Activated naive CD8-positive, alpha-beta T cell treated with anti-CD3 and anti-CD28 coated beads, Interleukin-2, amount 10 ng/mL, durations not matched to agents 7 days and 5 days (primary cell): ENCODE measurements at places on chromosomes 16 and 17. TPM values are rescaled to one million over a fixed set of nuclear protein-coding genes. Genes with fewer than 3 reads are reported as not detected.

Gene SCNN1B
- total RNA-seq, result not detected

DNA sequence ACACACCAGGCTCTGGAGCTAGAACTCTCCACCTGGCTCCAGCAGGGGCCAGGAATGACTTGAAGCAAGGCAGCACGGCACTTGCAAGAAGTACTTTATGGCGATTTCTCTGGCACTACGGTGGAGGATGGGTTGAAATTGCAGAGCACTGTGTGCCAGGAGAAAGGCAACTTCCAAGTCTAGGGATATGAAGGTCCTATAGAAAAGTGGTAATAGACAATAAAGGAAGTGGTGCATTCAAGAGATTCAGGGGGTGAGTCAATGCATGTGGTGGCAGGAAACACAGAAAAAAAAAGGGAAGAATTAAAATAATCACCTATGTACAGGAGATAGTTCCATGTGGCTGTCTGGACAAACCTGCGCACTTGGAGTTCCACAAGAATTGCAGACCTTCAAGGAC lies 240.3 kb upstream of the DYNLRB2 start:
- DNase-seq, result no peak

GRCh38 chr17:75036643-75037268 lies 10.0 kb downstream of the ATP5PD start:
- DNase-seq, result peak; percentile 71

GRCh38 chr16:68406458-68407152 lies 41.7 kb downstream of the SMPD3 start:
- DNase-seq, result no peak

DNA sequence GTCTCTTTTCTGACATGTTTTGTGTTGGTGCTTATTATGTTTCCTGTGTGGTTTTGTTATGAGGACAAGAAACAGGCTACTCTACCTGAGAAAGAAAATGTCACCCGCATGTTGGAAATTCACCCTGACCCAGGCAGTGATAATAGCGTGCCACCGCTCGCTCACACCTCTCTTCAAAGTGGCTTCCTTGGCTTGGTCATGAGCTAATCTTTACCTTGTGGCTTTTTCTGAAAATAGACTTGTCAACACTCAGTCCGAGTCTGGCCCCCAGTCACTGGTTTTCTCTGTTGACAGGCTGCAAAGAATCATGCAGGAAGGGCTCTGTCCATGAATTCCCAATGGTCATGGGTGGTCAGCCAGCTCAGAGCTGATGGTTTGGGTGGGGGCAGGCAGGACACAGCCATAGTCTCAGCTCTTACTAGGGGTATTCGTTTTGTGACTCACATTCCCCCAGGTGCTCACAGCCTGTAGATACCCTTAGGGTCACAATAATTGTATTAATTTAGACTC lies 121.3 kb upstream of the CACNG5 start:
- DNase-seq, result no peak

DNA sequence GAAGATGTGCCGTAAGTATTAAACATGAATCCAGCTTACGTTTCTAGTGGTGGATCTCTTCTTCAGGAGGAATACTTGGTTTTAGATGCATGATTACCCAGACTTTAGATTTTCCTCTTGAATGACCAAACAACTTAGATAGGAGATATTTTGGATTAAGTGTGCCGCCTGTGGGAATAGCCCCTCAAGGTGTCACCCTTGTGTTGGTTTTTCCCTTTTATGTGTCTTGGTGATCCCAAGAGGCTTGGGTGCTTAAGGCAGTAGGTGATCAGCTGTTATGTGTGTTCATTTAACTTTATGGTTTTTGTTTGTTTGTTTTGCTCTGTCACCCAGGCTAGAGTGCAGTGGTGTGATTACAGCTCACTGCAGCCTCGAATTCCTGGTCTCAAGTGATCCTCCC lies 115.1 kb downstream of the PPM1E start:
- DNase-seq, result no peak

DNA sequence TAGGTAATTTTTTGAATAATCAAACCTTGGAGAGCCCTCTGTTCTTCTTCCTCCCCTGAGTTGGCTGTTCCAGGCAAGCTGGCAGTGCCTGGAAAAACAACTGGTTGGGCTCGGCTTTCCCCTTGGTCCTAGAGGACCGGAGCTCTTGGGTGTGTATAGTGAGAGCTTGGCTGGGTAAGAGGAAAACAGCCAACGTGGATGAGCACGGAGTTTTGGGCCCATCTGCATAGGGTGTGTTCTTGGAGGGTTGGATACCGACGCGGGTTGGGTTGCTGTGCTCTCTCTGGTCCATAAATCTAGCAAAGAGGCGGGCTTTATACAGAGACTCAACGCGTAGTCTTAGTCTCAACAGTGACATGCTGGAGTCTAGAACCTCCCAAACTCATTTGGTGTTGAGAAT lies 23.2 kb downstream of the ITGB3 start:
- no peak for DNase-seq

DNA sequence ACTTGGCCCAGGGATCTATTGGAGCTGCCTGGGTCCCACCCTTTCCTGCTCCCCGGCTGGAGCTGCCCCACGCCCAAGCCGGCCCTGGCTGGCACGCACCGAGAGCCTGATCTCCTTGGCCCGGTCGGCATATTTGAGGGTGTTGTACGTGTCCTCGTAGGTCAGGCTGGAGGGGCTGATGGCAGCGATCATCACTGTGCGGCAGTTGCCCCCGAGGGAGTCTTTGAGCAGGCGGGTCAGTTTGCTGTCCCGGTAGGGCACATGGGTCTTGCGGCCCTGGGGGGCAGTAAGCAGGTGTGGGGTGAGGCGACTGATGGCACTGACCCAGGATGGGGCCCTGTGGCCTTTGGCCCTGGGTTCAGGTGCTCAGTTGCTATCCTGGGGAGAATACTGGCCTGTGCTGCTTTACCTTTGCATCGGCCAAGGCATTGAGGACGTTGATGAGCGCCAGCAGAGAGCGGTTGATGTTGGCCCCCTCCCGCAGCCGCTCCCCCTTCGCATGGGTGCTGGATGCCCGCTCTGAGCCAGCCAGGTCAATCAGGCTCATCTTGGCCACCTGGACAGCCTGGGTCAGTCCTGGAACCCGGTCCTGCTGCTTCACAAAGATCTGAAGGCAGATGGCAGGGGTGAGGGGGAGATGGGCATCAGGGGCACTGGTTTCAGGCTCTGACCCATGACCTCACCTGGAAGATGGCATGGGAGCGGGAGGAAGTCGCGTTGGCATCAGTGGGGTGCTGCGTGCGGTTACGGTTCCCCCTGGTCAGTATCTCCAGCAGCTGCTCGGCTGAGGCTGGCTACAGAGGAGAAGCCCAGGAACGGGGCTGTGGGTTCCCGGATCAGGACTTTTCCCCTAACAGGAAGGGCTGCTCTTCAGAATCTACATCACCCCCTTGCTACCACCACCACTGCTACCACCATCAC lies 13.5 kb downstream of the KIF18B start:
- no peak for DNase-seq

Gene ADGRG1
- 4.3 TPM for total RNA-seq

DNA sequence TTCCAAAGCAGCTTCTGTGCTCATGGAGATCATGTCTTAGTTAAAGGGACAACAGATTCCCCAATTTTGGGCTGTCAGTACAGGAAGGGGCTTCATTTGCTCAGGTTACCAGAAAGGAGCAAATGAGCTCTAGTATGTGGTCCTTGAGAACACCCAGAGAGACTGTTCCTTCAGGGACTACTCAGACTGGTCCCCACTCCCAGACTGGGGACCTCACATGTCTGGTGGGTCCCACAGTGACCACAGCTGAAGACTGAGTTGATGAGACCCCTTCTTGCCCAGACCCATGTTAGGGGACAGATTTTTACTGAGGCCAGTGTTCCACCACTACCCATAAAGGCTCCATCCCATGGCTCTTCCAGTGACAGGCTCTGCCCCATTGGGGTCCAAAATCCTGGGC lies 1695.2 kb downstream of the TP53TG3F start:
- DNase-seq, result no peak

Gene C1QTNF8
- not detected for total RNA-seq

Gene SLC2A4
- total RNA-seq, result not detected
